Ascending aorta (tissue), 2 donors: ENCODE measurements at places on chromosomes 7 and 10.
A peak's percentile ranks its signal among the peaks of the same experiment; 100 is the strongest.

DNA sequence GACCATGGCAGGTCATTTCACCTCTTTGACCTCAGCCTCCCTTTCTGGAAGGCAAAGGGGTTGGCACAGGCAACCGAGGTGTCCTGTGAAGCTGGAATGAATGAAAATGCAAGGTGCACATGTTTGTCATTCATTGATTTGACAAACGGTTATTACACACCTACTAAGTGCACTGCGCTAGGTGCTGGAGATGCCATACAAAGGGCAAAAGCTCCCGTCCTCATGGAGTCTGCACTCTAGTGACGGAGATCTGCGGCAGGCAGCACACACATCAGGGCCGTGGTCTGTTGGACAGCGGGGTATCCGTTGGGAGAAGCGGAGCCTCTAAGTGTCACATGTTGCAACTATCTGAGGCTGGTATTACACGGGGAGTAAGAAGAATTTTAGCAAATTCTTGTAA is 44.2 kb downstream of the PRF1 start:
- no peak for DNase-seq

GRCh38 chr7:131845573-131846314 is 289.3 kb upstream of the PODXL start:
- DNase-seq, result no peak

GRCh38 chr10:132605390-132605789 is 67.8 kb downstream of the INPP5A start:
- DNase-seq, result peak; percentile 56

GRCh38 chr10:91883549-91884444 is 25.5 kb downstream of the FGFBP3 start:
- DNase-seq, result no peak

DNA sequence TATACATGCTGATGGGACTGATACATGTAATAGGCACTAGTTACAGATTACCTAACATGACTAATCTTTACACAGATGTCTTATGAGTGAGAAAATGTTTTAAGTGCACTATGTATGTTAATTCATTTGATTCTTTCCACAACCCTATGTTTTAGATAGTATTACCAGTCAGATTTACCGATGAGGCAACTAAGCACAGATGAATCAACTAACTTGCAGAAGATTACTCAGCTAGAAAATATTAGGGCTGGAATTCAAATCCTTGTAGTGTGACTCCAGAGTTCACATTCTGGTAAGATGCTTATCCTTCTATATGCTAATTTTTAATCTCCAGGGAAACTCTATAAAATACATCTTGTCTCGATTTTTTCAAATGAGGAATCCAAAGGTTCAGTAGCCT is 964.9 kb downstream of the REEP3 start:
- no peak for DNase-seq

- DNase-seq, result no peak
Measured at GRCh38 chr7:112905950-112906349, 115.8 kb upstream of the TMEM168 start.

DNA sequence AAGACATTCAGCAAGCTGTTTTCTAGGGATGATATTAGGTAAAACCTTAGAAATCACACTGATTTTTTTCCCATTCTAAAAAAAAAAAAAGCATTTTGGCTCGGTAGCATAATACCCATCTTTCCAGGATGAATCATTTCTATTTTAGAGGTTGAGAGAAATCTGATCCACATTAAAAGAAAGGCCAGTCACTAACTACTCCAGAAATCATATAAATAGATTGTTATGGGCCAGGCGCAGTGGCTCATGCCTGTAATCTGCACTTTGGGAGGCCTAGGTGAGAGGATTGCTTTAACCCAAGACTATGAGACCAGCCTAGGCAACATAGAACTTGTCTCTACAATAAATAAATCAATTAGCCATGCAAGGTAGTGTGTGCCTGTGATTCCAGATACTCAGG is 164.3 kb downstream of the BAMBI start:
- peak; percentile 71 for DNase-seq

- DNase-seq, result no peak
Measured at GRCh38 chr10:132977807-132978206, 35.4 kb upstream of the CFAP46 start.

GRCh38 chr7:2019711-2020511 is 212.8 kb downstream of the MAD1L1 start:
- DNase-seq, result peak; percentile 78

- no peak for DNase-seq
Measured at GRCh38 chr7:28432105-28432504, 19.8 kb downstream of the CREB5 start.

DNA sequence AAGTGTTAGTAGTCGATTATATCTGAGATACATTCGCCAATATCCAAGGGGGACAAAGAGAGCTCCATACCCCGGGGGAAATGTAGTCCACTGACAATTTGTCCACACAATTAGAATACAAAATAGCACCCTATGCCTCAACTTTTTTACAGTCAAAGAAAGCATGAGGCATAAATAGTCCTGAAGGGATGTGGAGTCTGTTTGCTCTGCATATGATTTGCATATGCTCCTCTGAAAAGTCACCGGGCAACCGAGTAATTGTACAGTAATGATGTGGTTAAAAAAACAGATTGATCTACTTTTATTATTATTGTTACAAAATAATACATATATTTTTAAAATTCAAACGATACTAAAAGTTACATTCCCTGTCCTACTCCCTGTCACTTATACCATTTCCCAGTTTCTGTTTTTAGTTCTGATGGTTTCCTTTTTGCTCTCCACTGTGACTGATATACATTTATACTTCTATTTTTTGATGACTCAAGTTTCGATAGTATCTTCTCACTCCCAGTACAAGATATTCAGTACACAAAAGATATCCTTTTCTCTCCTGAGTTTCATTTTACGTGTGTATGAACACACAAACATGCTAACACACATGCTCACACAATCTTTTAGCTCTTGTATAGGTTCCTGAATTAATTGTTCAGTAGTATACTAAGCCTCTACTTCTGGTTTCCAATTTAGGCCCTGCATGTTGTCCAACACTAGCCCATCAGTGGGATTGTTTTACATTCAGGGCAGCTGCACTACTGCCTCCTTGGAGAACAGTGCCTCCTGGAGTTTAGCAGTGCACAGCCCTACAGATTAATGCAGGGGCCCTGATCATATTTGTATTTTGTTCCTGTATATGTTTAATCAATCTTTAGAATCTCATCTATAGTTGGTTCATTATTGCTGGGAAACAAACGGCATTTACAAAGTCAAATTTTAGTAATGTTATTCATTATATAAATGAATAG is 130.9 kb downstream of the TES start:
- no peak for DNase-seq

GRCh38 chr10:72164617-72165016 is 51.2 kb upstream of the ANAPC16 start:
- DNase-seq, result no peak

DNA sequence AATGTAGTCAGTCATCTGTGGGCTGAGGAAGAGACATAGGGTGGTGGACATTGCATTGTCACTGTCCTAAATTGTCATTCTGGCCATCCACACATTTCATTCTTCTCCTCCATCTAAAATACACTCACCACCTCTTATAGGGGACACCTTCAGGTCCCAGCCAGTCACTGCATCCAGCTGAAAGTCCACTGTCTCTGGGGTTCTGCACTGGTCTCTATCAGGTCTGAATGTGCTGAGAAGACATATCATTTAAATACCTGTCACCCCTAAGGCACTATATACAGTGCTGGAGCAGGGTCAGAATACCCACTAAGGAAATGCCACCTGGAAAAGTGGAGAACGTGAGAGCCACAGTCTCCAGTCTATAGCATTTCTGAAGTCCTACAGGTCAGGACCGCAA is 29.6 kb downstream of the SH2D4B start:
- DNase-seq, result no peak

GRCh38 chr7:140314573-140315480 is 83.5 kb downstream of the SLC37A3 start:
- no peak for DNase-seq

- peak; percentile 24 for DNase-seq
Measured at GRCh38 chr7:157554393-157555238, 217.8 kb downstream of the DNAJB6 start.

DNA sequence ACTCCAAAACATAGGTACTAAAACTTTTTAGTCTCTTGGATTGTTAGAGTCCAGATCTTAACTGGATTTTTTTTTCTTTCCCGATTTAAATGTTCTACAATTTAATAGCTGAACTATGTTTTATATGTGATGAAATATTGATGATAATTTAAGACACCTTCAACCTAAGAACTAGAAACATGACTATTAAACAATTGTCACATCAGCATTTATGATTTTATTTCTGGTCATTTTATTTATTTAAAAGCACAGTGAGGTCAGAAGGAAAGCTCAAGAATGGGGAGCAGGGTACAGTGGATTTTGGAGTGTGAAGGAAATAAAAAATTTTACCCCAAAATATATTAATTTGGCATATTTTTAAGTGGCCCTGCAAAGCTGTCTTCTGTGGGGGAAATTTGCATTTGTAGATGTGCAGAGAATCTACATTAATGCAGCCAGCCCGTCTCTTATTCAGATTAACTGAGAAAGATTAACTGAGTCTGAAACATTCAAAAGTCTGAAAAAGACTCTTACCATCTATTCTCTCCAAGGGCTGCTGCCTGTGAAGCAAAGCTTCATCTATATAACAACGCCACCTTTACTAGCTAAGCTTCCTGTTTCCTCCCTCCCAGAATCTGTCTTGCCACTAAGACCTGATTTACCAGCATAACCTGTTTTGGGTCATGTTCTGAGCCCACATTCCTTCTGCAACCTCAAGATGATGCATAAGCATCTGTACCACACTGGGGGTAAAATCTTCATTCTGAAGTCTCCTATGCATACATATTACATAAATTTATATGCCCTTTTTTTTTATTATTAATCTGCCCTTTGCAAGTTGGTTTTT is 86.4 kb downstream of the TMEM106B start:
- no peak for DNase-seq

DNA sequence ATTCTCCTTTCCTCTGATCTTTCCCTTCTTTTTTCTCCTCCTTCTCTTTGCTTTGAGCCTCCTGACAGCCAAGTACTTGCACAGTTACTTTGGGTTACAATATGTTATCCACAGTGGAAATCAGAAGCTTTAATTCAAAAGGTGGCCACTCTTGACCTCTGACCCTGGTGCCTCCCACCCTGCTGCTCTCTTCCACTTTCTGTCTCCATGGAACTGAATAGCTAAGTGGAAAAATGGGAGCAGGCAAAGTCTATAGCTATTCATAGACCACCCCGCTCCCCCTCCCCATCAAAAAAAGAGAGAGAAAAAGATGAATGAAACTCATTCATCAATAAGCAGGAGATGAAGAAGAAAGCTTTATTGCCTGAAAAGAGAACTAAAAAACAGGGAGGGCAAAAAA is 39.4 kb downstream of the PTN start:
- DNase-seq, result no peak

DNA sequence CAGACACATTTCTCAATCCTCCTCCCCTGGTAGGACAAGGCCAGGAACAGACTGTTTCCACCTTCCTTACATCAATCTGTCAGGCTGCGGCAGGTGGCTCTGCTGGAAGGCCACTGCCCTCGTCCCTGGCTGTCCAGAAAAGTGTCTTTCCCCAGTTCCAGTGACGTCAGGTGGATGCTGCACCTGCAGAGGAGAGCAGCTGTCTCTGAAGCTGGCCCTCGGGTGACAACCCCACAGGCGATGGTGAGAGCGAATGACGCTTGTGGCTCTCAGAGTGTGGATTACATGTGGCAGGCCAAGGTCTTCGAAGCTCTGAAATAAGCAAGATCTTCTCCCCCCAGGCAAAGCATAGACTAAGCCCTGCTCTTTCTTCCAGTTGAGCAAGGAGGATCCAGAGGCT is 146.9 kb upstream of the RET start:
- no peak for DNase-seq

- no peak for DNase-seq
Measured at GRCh38 chr10:21675157-21675796, 141.2 kb downstream of the MLLT10 start.

DNA sequence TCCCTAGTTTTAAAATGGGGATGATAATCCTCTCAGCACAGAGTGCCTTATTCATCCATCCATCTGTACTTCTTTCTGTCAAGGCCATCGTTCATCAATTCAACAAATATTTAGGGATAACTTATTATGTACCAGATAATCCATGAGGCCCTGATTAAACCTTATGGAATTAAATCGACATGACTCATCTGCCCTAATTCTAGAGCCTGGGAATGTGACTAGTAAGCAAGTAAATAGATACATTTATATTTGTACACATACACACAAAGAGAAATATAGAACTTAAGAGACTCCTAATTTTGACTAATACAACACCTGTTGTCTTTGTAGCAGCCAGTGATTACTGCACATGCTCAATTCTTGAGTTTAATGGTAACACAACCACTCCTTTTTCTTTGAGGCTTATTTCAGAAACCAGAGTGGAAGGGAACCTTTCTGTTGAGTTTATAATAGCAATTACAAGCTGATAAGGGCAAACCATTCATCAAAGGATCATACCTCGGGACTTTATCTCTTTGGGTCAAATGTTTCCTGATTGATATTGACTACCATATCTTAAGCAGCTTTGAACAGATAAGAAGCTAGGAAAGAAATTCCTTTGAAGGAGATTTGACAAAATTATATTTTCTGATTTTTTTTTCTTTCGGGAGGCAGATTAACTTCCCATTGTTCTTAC is 122.7 kb downstream of the ARID5B start:
- no peak for DNase-seq

- no peak for DNase-seq
Measured at GRCh38 chr10:122962405-122962804, 8.4 kb upstream of the C10orf88 start.

DNA sequence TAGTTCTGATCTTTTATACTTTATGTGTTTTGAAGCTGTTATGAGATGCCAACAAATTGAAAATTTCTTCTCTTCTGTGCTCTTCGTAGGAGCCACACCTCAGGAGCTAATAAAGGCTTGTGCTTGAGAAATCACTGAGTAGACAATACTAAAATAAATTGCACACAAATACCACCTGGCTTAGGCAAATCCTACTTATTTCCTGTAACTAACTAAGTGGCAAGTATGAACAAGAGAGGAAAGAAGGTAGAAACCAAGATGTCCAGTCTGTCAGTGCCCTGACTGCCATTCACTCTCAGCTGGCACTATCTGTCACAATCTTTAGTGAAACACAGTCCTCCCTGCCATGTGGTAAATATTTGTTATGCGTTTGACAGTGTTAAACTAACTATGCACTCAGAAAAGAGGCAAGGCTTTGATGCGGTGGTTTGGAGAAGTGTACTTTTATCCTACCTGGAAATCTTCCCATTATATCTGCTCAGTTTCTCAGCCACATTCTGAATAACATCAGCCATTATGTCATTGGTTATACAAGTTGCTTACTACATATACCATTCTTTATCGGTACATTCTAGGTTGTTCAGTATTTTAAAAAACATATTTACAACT is 293.4 kb upstream of the VWC2 start:
- no peak for DNase-seq
